RWPE1 (cell line): ENCODE measurements at places on chromosomes 1 and 21.

DNA sequence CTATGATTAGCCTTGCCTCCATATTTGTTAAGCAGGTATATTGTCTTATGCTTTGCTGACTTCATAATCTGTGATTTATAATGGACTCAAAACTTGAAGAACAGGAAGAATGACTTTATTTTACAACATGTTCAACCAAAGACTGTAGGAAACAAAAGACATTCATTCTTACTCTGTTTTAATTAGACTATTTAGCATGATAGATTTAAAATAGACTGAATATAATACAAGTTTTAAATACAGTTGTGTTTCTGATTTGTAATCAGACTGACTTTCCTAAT, 63.1 kb downstream of the CDC14A start:
- DNase-seq: peak; percentile 8

DNA sequence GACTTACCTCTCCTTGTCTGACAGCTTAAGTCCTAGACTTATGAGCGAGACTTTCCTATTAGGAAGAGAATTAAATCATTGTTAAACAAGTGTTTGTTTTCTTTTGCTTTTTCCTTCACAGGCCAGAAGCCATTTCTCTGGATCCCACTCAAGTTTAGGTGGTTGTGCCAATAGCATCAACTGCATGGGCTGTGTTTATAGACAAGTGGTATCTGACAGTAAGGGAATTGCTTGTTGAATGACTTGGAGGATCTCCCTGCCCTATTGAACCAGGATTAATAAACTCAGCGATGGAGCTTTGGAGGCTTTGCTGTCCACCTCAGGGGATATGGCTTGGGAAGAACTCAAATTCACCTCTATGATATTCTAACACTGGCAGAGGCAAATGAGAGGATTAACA, 43.7 kb downstream of the UTP25 start:
- DNase-seq: no peak

- DNase-seq: no peak
Measured at GRCh38 chr1:226711976-226712741, 26.9 kb downstream of the ITPKB start.

- DNase-seq: no peak
Measured at GRCh38 chr1:226027538-226028217, 28.5 kb upstream of the SDE2 start.

DNA sequence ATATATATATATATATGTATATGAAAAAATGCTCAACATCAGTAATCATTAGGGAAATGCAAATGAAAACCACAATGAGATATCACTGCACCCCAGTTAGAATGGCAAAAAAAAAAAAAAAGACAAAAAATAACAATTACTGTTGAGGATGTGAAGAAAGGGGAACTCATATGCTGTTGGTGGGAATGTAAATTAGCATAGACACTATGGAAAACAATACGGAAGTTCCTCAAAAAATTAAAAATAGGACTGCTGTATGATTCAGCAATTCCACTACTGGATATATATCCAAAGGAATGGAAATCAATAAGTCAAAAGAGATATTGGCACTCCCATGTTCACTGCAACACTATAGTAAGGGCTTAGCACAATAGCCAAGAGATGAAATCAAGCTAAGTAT, 41.5 kb upstream of the CTBS start:
- no peak for DNase-seq

DNA sequence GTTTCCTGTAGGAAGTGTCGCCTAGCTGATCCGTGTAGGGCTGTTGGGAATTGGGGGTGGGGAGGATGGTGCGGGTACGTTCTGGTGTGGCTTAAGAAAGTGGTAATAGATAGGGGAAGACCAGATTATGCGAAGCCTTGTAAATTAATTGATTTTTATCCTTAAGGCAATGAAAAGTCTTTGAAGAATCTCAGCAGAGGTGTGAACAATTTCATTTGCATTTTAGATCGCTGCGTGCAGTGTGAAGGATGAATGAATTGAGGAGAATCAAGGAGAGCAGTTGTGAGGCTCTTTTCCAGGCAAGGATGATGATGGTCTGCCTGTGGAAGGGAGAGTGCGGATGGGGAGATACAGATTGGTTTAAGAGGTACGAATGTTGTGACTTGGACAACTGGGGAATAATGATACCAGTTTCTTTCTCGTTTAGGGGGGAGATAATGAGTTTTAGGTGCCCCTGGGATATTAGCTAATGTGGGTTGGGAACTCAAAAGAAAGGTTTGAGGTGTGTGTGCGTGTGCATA, 813 bp upstream of the DEDD start:
- peak; percentile 30 for DNase-seq

GRCh38 chr1:201149400-201149799, 4.9 kb downstream of the TMEM9 start:
- peak; percentile 82 for DNase-seq

DNA sequence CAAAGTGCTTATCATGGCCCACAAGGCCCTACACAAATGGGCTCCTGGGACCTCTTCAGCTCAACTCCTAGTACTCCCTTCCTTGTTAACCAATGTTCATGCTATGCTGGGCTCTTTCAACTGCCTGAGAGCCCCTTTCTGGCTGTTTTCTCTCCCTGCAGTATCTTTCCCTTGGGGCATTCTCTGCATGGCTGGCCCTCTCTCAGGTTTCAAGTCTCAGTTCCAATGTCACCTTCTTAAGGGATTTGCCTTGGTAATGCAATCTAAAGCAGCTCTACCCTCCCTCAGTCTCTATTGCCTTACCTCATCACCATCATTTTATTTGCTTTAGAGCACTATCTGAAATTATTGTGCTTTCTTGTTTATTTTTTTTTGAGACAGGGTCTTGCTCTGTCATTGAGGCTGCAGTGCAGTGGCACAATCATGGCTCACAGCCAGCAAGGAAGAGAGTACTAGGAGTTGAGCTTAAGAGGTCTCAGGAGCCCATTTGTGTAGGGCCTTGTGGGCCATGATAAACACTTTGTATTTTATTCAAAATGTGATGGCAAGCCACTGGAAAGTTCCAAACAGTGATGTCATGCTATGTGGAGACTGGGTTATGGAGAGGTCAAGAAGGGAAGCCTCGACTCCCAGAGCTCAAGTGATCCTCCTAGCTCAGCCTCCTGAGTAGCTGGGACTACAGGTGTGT, 63.4 kb upstream of the SRSF10 start:
- no peak for DNase-seq

- no peak for DNase-seq
Measured at GRCh38 chr1:10613340-10613739, 138.6 kb downstream of the PEX14 start.

DNA sequence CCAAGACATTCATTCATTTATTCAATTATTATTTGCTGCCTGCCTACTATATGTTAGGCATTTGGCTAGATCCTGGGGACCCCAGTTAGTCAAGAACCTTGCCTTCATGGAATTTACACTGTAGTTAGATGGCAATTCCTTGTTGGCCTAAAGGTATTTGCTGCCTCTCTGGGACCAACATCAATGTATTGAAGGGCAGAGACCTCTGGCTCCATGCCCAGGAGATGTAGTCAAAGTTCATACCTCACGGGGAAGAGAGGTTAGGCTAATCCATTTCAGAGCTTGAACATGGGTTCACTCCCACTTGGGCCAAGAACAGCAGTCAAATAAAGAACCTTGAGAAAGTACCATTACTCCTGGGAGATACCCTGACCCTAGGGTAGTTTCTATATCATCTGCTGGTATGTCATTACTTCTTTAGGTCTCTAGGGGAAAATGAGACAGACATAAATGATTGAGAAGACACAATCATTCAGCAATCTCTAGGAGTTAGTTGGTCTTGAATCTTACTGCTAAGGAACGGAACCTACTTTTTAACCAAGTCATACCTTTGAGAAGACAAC, 32.0 kb downstream of the SORT1 start:
- no peak for DNase-seq

GRCh38 chr21:21929789-21930188, 931.6 kb downstream of the NCAM2 start:
- no peak for DNase-seq

DNA sequence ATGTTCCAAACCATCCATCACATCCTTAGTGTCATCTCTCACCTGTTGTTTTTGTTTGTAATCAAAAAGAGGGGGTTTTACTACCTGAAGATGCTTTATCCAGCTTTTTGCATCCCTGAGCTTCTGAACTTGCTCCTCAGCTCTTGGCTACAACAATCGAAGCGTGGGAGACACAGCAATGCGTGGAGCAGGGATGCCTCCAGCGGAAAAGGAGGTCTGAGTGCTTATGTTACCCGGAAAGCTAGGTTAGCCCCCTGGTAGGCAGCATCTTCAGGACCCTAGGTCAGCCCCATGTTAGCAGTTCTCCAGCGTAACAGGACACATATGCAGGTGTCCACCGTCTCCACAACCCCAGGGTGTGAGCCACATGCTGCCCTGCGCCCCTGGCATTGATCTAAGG, 141.5 kb downstream of the RRAGC start:
- DNase-seq: no peak

GRCh38 chr1:116064616-116065015, 46.6 kb upstream of the MAB21L3 start:
- no peak for DNase-seq

DNA sequence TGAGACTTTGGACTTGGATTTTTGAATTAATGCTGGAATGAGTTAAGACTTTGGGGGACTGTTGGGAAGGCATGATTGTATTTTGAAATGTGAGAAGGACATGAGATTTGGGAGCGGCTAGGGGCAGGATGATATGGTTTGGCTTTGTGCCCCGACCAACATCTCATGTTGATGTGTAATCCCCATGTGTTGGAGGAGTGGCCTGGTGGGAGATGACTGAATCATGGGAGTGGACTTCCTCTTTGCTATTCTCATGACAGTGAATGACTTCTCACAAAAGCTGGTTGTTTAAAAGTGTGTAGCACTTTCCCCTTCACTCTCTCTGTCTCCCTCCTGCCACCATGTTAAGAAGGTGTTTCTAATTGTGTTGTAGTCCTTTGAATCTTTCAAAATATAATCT, 9.3 kb upstream of the PHGDH start:
- no peak for DNase-seq

DNA sequence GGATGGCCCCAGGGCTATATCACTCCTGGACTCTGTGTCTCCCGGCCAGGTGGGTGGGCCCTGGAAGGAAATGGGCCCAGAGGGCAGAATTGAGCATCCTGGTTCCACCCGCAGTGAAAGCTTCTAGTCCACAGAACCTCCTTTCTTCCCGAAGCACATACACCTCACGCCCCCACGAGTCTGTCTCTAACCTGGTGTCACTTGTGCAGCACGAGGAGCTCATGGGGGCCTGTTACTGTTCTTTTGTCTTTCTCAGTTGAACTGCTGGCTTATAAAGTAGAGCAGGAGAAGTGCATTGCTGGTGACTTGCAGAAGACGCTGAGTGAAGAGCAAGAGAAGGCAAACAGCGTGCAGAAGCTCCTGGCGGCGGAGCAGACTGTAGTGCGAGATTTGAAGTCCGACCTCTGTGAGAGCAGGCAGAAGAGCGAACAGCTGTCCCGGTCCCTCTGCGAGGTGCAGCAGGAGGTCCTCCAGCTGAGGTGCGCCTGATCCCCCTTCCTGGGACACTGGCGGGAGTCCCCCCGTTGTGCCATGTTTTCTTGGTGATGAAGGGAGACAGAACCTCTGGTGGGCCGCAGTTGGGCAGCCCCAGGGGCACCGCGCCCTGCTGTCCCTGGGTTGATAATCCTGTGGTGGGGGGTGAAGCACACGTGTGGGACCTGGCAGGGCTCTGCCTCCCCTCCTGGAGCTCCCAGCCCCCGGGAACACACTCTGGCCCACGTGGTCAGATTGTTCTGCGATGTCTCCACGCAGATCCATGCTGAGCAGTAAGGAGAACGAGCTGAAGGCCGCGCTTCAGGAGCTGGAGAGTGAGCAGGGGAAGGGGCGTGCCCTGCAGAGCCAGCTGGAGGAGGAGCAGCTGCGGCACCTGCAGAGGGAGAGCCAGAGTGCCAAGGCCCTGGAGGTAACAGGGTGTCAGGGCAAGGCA, 28.7 kb upstream of the DIP2A start:
- no peak for DNase-seq

- peak; percentile 62 for DNase-seq
Measured at GRCh38 chr1:16348414-16349182, 3.7 kb downstream of the FBXO42 start.

DNA sequence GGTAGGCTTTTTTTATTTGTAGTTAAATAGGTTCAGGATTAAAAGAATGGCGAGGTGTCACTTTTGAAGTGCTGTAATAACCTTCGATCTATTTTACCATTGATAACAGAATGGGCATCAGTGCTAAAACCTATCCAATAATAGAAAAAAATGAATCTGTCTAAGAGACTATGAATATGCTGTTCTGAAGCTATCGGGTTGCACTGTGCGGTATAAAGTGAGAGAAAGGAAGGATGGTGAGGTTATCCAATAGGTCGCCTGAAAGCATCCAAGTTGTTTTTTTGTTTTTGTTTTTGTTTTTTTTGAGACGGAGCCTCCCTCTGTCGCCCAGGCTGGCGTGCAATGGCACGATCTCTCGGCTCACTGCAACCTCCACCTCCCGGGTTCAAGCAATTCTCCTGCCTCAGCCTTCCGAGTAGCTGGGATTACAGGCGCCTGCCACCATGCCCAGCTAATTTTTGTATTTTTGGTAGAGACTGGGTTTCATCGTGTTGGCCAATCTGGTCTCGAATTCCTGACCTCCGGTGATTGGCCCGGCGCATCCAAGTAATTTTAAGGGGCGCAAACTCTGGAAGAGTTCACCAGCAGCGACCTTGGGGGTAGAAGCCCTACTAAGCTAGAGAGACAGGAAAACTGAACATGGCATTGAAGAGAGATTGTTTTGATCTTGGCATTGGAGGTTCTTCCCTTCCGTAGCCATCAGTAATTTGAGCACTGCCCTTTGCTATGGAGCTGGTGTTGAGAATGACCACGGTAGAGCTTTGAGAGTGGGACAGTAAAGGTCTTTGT, 8.7 kb upstream of the MDM4 start:
- DNase-seq: peak; percentile 28

DNA sequence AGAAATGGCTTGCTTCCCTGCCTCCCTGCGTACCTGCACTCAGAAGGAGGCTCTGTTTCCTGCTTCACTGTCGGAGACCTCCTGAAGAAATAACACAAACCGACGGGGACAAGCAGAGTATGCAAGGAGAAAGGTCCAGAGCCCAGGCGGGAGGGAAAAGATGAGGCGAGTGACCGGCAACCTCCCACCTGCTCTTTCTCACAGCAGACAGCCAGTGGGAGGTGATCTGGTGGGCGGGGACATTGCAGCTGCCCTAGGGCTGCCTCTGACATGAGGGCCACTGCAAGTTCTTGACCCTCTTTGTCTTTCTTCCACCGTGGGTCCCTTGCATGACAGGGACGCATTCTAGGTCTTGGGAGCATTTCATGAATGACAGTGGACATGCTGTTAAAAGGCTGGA, 368.2 kb downstream of the CAMTA1 start:
- DNase-seq: no peak

- DNase-seq: no peak
Measured at GRCh38 chr1:53715478-53715877, 23.5 kb downstream of the GLIS1 start.
